RWPE1 (cell line): ENCODE measurements at places on chromosomes 1 and 21.

- no peak for DNase-seq
Measured at GRCh38 chr1:15618655-15619525, 1.6 kb downstream of the DDI2 start.

GRCh38 chr1:157095551-157095950, 4.1 kb downstream of the ETV3L start:
- DNase-seq, result peak; percentile 21

DNA sequence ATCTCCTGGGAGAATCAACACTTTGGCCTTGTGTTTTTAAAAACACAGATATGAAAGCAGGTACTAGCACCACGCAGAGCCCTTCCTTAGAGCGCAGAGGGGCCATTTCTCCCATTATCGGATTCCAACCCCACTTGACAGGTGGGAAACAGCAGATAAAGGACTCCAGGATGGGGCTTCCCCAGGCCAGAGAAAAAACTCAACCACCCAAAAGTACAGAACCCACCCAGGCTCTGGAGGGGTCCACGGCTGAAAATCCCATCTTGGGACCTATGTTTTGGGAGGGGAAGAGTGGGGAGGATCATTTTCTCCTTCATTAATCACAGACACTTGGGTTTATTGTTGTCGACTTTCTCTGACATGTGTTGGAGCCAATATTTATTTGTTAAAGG, 27.1 kb upstream of the COL18A1 start:
- DNase-seq, result no peak

GRCh38 chr1:178599745-178600144, 86.8 kb downstream of the TEX35 start:
- DNase-seq, result no peak

DNA sequence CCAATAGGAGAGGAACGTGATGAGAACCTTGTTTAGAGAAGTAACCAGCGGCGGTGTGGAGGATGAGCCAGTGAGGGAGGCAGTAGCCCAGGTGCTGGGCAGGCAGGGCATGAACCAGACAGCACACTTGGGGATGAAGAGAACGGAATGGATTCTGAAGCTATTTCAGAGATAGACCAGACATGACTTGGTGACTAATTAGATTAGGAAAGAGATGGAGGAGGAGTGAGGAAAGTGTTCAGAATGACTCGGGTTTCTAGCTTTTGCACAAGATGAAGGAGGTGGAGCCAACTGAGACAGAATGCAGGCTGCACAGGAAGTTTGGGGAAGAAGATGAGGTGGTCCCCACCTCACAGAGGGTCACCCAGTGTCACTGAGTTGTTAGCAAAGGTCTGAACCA, 5.1 kb downstream of the PEF1 start:
- peak; percentile 69 for DNase-seq

DNA sequence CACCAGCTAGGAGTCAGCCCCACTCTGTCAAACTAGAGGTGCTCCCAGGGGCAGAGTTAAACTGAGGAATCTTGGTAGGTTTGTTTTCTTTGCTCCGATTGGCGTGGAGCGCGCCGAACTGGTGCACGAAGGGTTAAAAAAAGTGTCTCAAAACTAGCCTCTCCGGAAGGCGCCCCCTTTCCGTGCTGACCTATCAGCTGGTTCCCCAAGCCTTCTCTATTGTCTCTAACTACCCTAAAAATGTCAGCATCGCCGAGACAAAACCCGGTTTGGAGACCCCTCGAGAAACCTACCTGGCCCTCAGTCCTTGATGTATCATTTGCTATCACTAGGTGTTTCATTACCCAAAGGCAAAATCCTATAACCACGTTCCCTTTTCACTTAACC, 2.2 kb downstream of the TGFB2 start:
- peak; percentile 11 for DNase-seq
